ENCODE measurements at places on chromosomes 13 and 19.

DNA sequence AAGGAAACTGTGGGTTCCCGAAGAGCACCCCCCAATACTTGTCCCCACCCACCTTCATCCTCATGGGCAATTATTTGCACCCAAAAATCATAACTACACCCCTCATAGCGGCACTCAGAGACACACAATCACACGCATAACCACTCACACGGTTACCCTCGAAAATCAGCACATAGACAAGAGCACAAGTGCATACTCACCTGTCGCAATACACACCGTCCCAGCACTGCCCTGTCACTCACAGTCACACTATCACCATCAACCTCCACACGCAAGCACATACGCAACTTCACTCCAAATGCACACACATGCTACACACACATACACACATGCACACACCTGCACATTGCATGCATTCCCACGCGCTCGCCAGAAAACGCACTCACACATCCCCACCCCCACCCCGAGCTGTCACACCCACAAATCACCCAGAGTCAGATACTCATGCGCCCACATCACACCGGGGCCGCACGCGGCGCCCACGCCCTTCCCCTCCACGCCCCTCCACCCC is 535 bp downstream of the COL5A3 start:
- H3K27me3 ChIP-seq: peaks cover 49% of the 10 kb centered on the region
- H3K27ac ChIP-seq: no peak overlapping the region
- DNase-seq: no peak

- H3K4me1 ChIP-seq: peaks cover 34% of the 10 kb centered on the region
- no peaks in the 10 kb centered on the region for H3K36me3 ChIP-seq
- H3K27me3 ChIP-seq: peaks cover 11% of the 10 kb centered on the region
- DNase-seq: no peak
- no peak overlapping the region for H3K27ac ChIP-seq
Observed at GRCh38 chr13:33637978-33638743, 179.8 kb upstream of the RFC3 start.

GRCh38 chr13:20219577-20219976 is 12.5 kb downstream of the GJB6 start:
- no peaks in the 10 kb centered on the region for H3K27me3 ChIP-seq
- H3K27ac ChIP-seq: peak overlapping the region; percentile 66
- H3K36me3 ChIP-seq: no peaks in the 10 kb centered on the region
- H3K4me3 ChIP-seq: peak overlapping the region; percentile 9

DNA sequence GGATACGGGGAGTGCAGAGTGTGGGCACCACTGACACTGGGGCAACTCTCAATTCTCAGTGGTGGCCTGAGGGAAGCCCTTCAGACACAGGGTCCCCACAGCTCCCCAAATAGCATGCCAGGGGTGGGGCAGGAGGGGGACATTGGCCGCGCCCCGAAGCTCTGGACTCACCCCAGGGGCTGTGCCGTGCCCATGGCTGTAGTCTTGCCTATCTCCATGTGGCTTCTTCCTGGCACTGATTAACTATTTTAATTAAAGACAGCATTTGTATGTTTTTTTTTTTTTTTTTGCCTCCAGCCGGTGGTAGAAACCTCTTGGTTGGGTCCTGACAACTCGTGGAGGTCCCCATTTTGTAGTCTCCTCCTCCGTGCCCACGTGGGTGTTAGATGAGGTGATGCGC is 23.3 kb downstream of the GATAD2A start:
- H3K4me3 ChIP-seq: no peak overlapping the region
- H3K4me1 ChIP-seq: peaks cover 67% of the 10 kb centered on the region

- no peak for DNase-seq
- no peaks in the 10 kb centered on the region for H3K36me3 ChIP-seq
- H3K4me1 ChIP-seq: peaks cover 8% of the 10 kb centered on the region
- no peak overlapping the region for H3K4me3 ChIP-seq
Observed at GRCh38 chr13:50144246-50145160, 129.3 kb downstream of the KCNRG start.
